ENCODE measurements at places on chromosomes 11 and 22.

GRCh38 chr11:92888696-92889095 lies 80.8 kb upstream of the MTNR1B start:
- DNase-seq = no peak

GRCh38 chr11:95364324-95365295 lies 133.6 kb upstream of the SESN3 start:
- DNase-seq = no peak

GRCh38 chr11:19816817-19817216 lies 104.2 kb downstream of the NAV2 start:
- DNase-seq = no peak

GRCh38 chr11:109048098-109048497 lies 373.9 kb upstream of the C11orf87 start:
- no peak for DNase-seq

DNA sequence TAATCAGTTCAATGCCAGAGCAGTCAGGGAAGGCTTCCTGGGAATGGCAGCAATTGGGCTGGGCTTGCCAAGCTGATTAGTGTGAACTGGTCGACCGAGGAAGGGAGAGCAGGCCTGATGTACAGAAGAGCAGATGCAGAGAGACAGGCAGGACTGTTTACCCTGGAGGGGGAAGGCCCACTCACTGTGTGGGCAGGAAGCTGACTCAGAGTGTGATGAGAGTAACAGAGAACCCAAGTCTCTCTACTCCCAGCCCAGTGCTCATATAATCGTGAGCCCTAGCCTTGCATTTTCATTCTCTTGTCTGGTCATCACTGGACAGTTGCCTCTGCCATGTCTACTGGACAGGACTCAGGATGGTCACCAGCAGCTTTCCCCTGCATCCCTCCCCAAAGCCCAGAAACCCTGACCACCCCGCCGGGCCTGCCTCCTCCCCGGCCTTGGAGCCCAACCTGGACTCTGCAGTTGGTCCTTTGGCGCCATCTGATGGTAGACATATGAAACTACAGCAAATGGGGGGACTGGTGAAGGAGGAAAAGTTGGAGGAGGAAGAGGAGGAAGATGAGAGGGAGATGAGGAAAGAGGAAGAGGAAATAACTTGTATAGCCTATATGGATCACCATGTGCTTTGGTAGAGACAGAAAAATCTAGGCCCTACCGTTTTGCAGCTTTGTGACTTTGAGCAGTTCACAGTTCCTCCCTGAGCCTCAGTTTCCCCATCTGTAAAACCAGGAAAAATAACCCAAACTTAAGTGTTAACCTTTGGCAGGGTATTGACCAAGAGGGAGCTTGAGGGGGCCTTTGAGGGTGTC lies 43.4 kb upstream of the PRDM11 start:
- DNase-seq = peak; percentile 85

GRCh38 chr11:43197379-43197778 lies 114.4 kb upstream of the API5 start:
- DNase-seq = no peak

- DNase-seq = no peak
Measured at GRCh38 chr11:114285599-114285998, 10.6 kb upstream of the NNMT start.

DNA sequence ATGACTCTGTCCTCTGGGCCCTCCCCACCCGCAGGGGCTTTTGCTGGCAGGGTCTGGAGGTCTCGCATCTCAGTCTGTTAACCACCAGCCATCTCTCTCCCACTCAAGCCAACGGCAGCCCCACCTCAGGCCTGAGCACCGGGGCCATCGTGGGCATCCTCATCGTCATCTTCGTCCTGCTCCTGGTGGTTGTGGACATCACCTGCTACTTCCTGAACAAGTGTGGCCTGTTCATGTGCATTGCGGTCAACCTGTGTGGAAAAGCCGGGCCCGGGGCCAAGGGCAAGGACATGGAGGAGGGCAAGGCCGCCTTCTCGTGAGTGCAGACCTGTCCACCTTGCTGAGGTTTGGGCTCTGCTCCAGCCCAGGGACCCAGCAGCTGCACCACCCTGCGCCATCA lies 44.3 kb upstream of the TTC12 start:
- DNase-seq = no peak

DNA sequence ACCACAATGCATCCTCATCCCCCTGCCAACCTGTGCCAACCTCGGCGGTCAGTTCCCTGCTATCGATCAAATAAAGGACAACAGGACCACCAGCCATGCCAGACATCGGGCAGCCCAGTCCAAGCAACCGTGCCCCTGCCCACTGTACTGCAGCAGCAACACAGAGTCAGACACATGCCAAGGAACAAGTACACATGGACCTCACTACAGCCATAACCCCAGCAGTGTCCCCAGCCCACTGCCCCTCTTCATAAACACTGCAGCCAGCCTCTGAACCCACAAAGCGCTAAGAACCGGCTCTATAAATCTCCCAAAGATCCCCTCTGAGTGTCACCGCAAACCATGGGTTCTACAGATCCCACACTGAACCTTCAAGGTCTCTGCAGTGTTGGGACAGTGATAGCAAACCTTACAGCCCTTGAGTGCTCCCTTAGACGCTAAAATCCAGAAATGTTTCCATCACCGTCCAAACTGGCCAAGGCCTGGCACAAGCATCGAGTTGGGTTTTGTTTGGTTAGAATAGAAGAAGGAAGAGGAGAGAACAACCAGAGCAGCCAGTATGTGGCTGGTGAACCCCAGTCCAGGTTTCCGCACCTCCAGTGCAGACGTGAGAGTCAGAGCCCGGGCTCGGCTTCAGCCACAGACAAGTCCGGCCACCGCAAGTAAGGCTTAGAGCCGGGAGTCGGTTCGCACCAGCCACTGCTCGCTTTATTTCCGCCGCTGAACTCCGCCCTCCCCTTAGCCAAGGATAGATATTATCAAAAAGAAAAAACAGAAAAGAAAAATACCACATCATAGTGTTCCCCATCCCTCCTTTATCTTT lies 7.9 kb downstream of the PAX6 start:
- DNase-seq = no peak

- DNase-seq = peak; percentile 26
Measured at GRCh38 chr11:63882555-63883242, 34.3 kb downstream of the RCOR2 start.

All from CD8-positive, alpha-beta T cell (primary cell).